ENCODE measurements at places on chromosomes 12 and 14.

DNA sequence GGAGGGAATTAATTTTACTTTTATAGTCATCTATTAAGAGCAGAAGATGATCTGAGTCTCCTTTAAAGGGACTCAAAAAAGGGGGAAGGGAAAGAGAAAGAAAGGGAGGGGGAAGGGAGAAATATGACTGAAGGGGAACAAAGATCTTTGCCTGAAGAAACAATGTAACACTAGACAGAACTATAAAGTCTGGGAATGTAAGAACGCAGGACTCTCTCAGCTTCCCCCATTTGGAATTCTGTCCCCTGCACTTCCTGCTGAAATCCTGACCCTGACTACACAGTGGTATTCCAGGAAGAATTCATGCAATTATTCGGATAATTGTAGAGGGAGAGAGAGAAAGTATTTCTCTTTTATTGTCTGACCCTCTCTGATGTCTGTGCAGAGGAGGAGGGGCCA is 8.6 kb upstream of the HOXC11 start:
- no peak for DNase-seq

DNA sequence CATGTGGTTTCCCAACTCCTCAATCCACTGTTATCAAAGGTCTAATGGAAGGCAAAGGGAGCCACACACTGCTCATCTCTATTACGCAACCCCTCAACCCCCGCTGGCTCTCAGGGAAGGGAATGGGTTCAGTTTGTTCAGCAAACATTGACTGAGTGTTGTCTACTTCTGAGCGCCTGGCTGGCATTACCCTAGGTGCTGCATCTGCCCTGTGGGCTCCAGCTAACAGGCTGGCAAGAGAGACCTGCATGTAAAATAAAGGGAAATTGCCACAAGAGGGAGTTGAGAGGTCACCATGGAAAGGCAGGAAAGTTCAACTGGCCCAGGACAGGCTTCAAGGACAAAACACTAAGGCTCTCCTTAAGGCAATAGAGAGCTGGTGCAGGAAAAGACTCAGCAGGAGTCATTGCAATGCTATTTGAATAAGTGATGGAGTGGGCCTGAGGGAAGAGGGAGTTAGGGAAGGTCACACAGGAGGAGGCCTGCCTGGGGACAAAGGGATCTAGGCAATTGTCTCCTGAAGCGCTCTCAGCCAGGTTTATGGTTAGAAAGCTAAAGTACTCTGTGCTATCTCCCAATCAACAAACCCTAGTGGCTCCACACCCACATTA is 5.5 kb upstream of the ZNF740 start:
- no peak for DNase-seq

DNA sequence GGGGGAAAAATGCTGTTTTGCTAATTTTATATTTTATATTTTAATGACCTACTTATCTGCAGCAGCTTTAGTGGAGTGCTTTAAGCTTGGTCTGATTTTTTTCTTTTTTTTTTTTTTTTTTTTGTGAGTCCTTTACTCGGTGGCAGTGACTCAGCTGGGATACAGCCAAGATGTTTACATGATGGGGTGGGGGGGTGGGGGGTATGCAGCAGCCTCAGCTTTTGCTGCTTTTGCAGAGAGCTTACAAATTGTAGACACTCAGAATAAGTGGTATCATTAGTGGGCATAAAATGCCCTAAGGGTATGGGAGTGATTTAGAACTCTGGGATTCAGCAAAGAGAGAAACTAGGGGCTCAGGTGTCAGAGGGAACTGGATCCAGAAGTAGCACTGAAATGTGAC is 38.2 kb upstream of the ARHGAP5 start:
- no peak for DNase-seq

- DNase-seq: peak; percentile 62
These were observed 1165.4 kb downstream of the TMEM121 start for GRCh38 chr14:106691601-106692291.

GRCh38 chr12:105882404-105882803 is 256.4 kb downstream of the NUAK1 start:
- DNase-seq: no peak

- no peak for DNase-seq
These were observed 384.7 kb downstream of the ALG10 start for GRCh38 chr12:34406996-34407300.

- no peak for DNase-seq
These were observed 60.5 kb downstream of the SLC38A1 start for GRCh38 chr12:46208370-46208769.

DNA sequence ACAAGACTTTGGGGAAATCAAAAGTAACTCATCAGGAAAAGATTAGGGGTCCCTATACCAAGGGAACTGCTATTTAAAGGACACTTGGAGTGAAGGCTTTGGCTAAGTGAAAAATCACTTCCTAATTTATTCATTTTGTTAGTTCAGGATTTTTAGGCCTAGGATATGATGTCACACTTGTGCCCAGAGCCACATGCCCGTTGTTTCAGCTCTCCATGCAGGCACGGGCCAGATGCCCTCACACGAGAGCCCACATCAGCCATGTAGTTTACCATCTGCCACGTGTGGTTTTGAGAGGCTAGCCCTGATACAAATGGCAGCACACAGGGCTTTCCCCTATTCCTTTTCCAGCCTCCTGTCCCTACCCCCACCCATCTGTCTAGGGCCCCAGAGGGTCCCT is 11.9 kb upstream of the LRP1-AS start:
- DNase-seq: no peak

DNA sequence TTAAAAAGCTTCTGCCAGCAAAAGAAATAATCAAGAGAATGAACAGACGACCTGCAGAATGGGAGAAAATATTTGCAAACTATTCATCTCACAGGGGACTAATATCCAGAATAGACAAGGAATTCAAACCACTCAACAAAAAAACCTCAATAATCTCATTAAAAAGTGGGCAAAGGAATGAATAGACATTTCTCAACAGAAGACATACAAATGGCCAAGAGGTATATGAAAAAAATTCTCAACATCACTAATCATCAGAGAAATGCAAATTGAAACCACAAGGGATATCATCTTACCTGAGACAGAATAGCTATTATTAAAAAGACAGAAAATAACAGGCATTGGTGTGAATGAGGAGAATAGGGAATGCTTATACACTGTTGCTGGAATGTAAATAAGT is 270.0 kb downstream of the DACT1 start:
- DNase-seq: no peak

DNA sequence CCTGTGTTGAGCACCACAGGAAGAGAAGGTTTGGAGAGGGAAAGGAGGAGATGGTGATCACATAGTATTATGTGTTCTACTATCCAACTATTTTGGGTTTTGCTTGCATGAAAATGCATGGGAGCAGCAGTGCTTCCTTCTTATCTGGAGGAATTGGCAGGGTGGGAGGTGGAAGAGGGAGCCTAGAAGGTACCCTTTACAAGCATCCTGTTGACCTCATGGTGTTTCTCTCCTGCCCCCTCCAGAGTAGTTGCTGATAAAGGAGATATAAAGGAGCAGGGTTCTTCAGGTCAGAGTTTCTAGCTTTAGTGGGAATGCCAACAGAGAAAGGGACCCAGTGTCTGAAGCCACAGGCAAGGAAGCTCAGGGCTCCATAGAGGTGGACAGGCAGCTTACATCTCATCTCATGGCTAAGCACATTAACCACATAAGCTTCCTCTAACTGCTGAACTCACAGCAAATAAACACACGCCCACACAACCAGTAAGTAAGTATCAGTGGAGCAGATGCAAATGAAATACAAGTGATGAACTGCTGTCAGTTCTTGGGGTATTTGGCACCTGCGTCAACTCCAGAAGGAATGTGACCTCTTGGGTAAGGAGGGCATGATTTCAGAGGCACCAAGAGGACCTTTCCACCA is 174.2 kb upstream of the SLC38A2 start:
- peak; percentile 20 for DNase-seq

GRCh38 chr12:128820723-128821432 is 2.9 kb downstream of the SLC15A4 start:
- DNase-seq: peak; percentile 33

- DNase-seq: no peak
These were observed 15.8 kb downstream of the FAM222A start for GRCh38 chr12:109729371-109729781.

DNA sequence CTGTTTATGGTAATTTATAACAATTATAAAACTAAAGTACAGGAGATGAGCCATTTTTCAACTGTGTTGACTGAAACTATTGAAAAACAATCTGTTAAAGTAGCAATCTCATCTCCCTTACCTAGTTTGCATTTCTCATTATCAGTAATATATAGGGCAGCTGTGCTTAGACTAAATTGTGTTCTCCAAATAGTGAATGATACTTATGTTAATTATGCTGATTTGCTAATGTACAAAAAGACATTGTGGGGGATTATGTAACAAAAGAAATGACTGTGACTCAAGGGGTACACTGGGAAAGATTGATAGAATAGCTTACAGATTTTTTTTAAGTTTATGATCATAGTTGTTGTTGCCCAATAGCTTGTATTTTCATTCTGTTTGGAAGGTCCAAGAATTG is 207.7 kb downstream of the FUT8 start:
- DNase-seq: no peak

DNA sequence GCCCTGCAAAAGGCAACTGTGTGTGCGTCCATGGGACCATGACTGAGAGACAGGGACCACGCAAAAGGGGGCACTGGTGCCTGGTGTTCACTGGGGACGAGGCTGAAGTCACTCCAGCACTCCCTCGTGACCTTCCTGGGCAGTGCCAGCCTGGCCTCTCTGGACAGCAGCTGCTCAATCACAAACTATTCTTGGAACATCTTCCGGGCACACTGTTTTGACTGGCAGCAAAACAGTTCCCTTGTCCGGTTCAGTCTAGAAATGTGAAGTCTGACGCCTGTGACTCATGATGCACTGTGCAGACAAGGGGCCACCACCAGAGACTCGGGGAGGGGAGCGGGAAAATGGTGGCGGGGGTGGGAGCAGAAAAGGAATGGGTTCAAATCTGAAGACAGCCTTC is 20.8 kb downstream of the SNRNP35 start:
- no peak for DNase-seq

DNA sequence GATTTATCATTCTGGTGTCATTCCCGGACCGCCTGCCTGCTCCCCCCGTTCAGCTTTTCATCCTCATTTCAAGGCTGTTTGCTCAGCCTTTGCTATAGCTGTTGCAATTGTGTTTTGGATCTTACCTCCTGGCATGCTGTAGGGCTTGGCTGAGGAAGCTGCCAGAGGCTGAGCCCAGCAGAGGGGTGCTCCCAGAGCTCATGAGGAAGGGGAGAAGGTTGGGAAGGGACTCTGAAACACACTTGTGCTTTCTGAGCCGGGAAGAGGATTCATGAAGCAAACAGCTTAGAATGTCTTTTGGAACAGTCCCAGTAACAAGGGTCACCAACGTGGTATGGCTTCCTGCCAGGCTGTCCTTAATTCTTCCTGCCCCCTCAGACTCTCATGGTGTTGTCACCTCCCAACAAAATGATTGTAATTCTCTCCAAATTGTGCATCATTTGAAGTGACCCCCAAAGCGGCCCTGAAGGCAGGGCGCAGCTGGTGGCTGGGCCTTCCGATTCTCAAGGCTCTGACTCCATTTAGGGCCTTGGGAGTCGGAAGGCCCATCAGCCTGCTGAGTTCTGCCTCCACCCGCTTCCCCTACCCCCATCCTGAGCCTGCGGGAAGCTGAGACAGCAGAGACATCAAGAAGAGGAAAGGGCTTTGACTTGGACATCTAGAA is 111.9 kb upstream of the ARHGAP5 start:
- DNase-seq: no peak

DNA sequence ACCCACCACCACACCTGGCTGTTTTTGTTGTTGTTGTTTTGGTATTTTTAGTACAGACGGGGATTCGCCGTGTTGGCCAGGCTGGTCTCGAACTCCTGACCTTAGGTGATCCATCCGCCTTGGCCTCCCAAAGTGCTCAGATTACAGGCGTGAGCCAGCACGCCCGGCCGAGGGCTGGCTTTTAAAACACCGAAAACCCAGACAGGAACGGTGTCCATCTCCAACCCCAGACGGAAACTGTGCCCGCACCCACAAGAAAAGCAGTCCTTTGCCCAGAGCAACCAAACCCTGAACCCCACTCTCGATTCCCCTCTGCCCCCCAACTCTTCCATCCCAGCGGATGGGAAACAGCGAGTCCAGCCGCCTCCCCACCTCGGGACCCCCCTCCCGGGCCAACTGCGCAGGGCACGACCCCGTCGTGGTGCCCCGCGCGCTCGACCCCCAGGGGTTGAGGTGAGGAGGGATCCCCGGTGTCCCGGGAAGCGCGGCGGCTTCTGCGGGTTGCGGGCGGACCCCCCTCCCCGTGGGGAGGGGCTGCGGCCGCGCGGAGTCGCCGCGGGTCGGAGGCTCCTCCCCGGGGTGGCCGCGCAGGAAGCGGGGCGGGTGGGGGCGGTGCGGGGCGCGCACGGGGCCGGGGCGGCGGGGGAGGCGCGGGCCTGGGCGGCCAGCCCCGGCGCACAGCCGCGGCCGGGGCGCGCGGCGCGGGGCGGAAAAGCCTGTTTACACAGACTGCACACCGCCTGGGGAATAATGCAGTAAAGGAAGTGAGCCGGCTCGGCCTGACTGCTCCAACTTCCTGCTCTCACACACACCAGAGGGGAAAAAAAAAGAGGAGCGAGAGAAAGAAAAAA is at the start of gene ELK3:
ELK3 (plus strand) TSS at position 651 of the 851 bp plus-strand sequence.
- DNase-seq: peak; percentile 60

DNA sequence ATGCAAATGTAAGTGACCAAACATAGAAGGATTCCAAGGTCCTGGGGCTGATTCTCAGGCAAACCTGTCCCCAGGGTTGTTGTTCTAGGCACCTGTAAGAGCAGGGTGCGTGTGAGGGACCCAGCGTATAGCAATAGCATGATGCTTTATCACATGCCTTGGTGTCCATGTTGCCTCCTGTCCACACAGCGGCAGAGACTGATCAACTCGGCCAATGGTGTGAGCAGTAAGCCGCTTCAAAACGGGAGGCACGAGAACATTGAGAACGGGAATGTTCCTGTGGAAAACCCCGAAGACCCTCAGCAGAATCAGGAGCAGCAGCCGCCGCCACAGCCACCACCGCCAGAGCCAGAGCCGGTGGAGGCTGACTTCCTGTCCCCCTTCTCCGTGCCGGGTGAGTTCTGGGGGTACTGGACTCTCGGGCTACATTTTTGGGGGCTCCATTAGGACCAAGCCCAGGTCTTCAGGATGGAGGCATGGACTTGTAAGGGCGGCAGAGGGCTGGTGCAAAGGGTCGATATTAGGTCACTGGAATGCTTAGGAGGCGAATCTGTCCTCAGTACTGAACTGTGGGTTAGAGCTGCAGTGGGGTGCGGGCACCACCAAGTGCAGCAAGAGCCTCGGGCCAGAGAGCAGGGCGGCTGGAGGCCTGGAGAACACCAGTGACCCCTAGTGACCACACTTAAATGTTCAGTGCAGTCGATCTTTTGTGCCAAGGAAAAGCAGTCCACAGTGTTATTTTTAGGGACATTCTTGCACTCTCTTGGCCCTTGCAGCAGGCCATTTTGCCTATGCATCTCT is 57.2 kb upstream of the RIN3 start:
- DNase-seq: no peak

DNA sequence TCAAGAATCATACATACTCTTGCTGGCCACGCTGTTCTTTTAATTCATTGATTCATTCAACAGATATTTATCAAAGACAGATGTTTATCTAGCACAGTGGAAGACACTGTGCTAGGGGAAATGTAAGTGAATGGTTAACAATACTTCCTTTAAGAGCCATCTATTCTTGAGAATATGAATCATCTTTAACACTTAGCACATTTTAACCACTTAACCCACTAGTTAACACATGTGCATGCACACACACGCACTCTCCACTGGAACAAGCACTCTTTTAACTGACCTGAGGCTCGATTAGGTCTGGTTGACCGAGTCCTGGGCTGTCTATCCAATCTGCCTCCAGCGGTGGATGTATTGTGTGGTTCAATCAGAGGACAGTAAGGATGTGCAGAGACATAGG is 34.6 kb downstream of the LMNTD1 start:
- DNase-seq: no peak

- no peak for DNase-seq
These were observed 8.3 kb downstream of the CEP128 start for GRCh38 chr14:80933282-80933681.
